GM23248 (cell line): ENCODE measurements at places on chromosomes 7 and 10. TPM values are rescaled to one million over a fixed set of nuclear protein-coding genes. Genes with fewer than 3 reads are reported as not detected.

The LOXL4 gene
- total RNA-seq: 496 and 507 TPM in 2 replicates

The HOXA1 gene
- total RNA-seq: 0.89 and 0.97 TPM in 2 replicates

The CTNNA3 gene
- not detected in 2 replicates for total RNA-seq

The SPDYE3 gene
- not detected in 2 replicates for total RNA-seq

DNA sequence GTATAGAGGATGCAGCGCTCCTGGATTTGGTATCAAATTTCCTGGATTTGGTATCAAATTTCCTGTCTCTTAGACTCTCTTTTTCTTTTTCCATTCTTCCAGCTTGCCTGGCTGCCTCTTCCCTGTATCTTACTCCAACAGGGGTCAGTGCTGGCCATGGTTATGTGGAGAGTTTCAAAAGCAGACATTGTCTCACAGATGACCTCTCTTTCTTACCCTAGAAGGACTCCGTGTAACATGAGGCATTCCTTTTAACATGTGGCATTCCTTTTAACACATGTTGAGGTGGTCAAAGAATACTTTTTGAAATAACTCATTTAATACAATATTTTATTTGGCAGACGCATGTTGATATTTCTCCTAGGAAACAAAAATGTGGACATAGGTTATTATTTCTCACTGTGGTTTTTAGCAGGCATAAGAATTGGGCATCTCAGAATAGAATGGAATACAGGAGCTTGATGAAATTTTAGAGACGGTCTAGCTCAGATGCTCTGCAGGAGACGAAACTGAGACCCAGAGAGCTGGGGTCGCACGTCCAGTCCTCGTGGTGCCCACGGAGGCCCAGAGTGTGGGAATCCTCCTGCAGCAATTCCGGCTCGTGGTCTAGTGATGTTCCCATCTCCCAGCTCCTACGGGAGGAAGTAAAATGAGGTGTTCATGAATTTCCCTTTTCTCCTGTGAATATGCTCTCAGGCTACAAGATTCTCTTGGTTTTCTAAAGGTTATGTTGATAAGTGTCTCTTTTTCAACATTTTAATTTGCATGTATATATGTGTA lies 59.6 kb upstream of the PITRM1 start:
- DNase-seq: peak; percentile 63

DNA sequence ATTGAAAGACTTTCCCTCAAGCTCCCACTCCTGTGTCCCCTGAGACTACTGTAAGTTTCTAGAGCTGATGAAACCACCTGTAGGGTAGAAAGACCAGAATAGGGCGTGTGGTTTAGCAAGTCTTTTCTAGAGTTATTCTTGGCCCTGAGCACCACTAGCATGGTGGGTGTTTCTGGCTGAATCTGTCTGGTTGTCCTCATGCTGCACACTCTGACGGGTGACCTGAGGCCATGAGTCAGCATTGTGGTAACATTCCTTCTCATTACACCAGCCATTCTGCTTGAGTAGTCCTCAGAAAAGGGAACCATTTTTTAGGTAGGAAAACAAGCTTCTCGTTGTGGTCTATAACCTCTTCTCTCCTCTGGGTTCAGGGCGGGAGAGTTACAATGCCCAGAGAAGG lies 250.3 kb downstream of the SNX13 start:
- peak; percentile 90 for DNase-seq

GRCh38 chr10:29804025-29804852 lies 169.5 kb upstream of the SVIL start:
- peak; percentile 90 for DNase-seq

- peak; percentile 84 for DNase-seq
Measured at GRCh38 chr10:32963096-32963495, 5.1 kb upstream of the ITGB1 start.

GRCh38 chr10:8614054-8614565 lies 559.6 kb downstream of the GATA3 start:
- no peak for DNase-seq

DNA sequence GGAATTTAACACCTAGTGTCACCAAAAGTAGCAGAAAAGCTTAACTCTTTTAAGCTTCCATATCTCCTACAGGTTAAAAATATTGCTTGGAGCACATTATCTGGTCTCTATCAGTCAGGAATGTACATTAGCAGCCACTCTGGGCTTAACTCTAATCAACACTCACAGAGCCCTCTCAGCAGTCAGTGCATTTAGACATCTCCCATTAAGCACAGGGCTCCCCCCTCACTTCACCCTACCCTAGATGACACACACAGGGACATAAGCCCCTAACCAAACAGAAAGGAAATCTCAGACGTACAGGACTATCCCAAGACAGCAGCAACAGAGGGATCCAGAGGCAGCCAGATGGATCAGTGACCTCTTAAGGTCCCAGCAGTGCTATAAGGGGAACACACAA lies 26.4 kb downstream of the FBXW4 start:
- DNase-seq: no peak

- no peak for DNase-seq
Measured at GRCh38 chr7:151661587-151661986, 141.9 kb upstream of the RHEB start.

GRCh38 chr10:68832601-68833000 lies 5.3 kb downstream of the STOX1 start:
- DNase-seq: no peak

DNA sequence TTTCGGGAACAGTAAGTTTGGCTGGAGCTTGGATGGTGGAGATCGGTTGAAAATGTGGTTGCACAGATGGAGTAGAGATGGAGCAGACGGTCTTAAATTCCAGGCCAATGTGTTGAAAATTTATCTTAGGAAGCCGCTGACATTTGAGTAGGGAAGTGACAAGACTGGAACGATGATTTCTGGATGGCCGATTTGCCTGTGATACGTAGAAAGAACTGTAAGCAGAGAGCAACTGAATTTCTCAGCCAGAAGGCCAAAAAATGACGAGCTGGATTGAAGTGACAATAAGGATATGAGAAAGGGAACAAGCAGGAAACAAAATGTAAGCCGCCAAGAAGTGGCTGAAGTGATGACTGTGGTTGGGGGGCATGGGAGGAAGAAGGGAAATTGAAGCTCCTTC lies 687 bp upstream of the ARMC3 start:
- no peak for DNase-seq

DNA sequence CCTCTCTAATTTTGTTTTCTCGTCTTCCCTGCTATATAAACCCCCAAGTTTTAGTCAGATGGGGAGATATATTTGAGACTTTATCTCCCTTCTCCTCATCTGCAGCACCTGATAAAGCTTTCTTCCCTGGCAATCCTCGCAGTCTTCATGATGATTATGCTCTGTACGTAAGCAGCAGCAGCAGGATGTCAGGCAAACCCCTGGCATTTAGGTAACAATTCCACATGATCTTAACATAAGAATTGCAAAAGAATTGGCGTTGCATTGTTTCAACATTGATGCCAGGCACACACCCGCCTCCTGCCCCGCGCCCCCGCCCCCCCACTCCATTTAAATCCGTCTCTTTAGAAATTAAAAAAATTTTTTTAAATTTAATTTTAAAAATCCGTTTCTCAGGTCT lies 6.1 kb downstream of the PKD1L1 start:
- DNase-seq: peak; percentile 57

DNA sequence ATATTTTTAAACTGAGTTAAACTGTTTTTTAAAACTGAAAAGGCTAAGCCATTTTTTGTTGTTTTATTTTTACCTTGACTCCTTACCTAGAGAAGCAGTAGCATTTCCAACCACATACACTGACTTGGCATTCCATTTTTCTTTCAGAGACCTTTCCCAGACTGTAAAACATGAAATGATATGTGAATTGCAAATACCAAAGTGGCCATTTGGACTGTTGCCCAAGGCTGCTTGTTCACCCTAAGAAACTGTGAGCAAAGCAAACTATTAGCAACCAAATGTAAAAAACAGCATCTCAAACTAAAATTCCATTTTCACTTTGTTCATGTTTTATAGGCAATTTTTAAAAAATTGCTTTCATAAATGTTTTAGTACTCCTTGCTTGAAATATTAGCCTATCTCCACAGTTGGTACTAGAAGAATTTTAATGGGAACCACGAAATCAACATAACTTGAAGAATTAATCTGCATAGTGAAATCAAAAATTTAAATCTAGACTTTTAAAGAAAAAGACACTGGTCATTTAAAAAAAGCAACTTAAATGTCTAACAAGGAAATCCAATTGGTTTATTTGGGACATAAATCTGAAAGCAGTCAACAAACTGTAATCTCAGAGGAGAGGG lies 10.8 kb downstream of the UROS start:
- DNase-seq: peak; percentile 52

GRCh38 chr7:116616555-116617059 lies 55.4 kb upstream of the MET start:
- peak; percentile 59 for DNase-seq

GRCh38 chr7:144606261-144606660 lies 202.8 kb upstream of the NOBOX start:
- no peak for DNase-seq

DNA sequence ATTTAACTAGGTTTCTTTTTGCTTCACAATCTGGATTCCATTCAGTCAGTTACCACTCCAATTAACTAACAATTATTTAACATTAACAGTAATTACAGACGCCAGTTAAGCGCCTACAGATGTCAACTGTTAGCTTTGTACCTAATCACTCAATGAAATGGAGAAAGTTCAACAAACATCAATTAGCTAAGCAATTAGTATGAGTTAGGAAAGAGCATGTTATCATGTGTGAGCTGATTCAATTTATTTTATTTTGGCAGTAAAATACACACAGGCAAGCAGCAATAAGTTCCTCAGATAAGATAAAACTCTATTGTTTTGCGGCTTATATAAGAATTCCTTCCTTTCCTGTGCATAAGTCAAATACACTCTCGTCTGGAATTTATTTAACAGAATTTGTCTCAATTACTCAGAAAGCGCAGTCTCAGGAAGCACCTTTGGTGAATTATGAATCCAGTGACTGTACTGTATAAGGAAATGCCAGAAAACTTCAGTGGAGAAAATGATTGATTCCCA lies 427.1 kb upstream of the GALNT17 start:
- no peak for DNase-seq

DNA sequence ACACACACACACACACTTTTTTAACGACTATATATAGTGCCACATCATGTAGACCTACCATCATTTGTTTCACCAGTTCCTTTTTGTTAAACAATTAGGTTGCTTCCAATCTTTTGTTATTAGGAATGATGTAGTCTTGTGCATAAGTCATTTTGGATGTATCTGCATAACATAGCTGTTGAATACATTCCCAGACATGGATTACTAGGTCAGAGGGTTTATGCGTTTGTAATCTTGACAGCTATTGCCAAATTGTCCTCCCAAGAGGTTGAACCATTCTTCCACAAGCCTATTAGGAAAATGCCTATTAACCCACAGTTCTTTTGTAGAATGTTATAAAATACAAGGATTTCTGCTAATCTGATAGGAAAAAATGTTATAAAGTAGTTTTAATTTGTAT lies 87.3 kb downstream of the PALS2 start:
- DNase-seq: peak; percentile 34

DNA sequence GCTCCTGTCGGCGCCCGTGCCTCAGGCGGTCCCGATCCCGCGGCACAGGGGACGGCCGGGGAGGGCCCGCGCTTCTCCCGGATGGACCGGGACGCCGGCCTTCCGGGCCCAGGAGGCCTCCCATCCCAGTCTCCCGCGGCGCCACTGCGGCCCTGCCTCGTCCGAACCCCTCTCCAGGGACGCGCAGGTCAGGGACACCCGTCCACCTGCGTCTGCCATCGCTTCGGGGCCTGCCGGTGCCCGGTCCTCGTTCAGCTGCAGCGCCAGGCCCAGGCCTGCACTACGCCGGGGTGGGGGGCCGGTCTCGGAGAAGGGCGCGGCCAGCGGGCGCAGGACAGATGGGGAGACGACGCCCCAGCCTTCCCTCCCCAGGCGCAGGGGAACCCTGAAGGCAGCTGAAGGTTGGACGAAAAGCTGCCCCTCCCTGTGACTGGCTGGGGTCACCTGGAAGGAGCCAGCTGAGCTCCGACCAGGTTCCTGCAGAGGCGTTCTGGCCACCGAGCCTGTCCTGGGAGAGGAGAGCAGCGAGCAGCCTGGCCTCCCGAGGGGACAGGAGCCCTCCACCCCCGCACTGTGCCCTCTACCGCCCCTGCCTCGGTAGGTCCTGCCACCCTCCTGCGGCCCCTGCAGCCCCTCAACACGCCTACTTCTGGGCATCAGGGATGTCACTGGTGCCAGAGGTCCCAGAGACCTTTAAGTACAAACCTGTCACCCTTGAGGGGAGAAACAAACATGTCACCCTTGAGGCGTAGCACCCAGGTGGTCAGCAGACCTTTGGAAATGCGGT lies 84.3 kb downstream of the LANCL2 start:
- DNase-seq: no peak
